ENCODE measurements at places on chromosomes 6 and 20.
A peak's percentile ranks its signal among the peaks of the same experiment; 100 is the strongest.

DNA sequence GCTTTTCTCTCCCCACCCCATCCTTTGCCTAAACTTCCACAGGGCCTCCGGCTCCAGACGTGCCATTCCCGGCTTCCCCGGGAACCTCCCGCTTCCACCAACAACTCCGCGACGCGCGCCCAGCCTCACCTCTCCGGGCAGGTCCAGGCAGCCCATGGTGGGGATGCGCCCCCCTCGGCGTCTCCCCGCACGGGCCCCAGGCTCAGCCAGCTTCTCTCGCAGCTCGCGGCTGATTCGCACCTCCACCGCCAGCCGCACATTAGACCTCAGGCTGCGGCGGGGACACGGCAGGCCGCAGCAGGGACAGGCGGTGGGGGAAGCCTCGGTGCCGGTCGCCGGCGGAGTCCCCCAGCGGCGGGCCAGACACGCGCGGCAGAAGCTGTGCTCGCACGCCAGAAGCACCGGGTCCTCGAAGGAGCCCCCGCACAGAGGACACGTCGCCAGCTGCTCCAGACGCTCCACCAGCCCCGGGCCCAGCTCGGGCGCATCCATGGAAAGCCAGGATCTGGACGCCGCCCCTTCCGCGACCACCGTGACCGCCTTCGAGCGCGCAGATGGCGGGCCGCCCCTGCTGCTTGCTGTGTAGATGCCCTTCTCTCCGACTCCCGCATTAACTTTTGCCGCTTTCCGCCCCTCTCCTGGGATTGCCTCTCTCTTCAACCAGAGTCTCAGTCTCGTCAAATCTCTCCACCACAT, at the start of gene RNF39:
RNF39 (minus strand) TSS at position 676 of the 696 bp plus-strand sequence; CDS start at position 492, 184 bp downstream.
- DNase-seq, result no peak

- no peak for DNase-seq
Observed at GRCh38 chr6:108562503-108562993, 1.8 kb downstream of the FOXO3 start.

GRCh38 chr20:36917240-36917639, 34.3 kb downstream of the SAMHD1 start:
- DNase-seq, result no peak

- no peak for DNase-seq
Observed at GRCh38 chr20:45038745-45039474, 62.0 kb downstream of the KCNS1 start.

DNA sequence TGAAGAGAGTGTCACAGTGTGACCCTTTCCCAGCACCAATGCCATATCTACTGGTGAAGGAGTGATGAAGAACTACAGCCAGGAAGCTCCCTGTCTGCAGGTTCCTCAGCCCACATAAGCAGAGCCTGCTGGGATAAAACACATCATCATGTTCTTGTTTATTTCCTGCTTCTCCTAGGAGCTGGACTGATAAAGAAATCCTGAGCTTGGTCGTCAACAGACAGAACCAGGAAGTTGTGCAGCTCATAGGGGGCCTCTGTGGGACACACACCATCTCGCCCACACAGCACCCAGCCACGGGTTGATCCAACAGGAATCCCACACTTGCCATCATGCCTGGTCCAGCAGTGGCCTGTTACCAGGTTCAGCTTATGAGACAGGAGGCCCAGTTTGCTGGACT, 2.8 kb upstream of the CSTL1 start:
- DNase-seq, result no peak

- DNase-seq, result no peak
Observed at GRCh38 chr6:53527249-53527765, 17.6 kb downstream of the GCLC start.

GRCh38 chr6:109458774-109459531, 3.4 kb upstream of the MICAL1 start:
- DNase-seq, result no peak

DNA sequence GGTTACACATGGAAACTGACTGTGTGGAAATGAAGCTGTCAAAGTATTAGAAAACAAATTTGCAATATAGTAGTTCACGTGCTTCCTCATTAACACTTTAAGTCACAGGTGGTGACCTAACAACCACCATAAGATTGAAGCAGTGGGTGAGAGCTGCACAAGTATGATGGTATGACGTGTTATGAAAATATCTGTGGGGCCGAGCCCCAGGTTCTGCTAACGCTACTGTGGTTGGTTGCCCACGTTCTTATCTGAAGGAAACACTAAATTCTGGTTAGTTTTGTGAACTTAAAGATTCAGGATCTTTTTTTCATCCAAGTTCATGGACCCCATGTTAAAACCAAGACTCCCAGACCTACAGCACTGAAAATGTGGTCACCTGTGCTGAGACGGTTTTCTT, 243.0 kb upstream of the RIN2 start:
- DNase-seq, result no peak

DNA sequence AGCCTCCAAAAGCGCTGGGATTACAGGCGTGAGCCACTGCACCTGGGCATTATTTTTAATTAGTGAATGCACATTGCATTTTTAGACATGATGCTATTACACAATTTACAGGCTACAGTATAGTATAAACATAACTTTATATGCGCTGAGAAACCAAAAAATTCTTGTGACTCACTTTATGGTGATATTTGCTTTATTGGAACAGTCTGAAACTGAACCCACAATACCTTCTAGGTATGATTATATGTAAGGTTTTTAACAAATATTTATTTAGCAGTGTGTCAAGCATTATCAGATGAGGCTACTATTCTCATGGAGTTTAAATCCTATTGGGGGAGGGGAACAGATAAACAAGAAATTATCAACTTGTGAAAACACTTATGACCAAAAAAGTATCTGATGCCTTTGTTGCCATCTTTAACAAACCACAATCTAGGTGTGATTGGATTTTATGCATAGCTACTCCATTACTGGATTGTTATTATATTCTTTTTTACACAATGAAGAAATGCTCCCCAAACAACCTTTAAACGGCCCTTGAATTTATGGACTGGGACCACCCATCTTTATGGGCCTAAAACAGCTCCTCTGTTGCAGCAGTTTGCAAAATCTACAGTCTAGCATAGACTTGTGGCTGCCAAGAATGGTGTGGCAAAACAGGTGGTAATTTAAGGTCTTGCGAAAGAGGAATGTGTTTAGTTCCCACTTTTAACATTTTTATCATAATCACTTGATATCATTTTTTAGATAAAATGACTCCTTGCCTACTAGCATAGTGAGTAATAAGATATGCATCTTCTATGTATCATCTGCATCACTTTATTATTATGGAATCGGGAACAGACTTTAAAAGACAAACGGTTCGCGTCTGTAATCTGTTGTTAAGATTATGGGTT, 159.2 kb upstream of the C6orf118 start:
- DNase-seq, result no peak

DNA sequence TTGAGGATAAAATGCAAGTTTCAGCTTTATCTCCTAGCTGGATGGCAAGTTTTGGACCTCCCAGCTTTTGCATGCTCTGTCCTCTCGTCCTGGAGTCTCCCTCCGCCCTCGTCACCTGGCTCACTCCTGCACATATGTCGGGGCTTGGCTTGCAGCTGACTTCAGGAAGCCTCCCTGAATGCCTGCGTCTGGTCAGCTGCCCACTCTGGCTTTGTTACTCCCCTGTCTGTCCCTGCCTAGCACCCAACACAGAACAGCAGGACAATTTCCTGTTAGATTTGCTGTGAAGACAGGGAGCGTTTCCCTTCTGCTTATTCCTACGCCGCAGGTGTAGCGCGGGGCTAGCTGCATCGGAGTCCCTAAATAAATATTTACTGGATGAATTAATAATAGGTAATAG, 5.4 kb downstream of the JPH2 start:
- no peak for DNase-seq

DNA sequence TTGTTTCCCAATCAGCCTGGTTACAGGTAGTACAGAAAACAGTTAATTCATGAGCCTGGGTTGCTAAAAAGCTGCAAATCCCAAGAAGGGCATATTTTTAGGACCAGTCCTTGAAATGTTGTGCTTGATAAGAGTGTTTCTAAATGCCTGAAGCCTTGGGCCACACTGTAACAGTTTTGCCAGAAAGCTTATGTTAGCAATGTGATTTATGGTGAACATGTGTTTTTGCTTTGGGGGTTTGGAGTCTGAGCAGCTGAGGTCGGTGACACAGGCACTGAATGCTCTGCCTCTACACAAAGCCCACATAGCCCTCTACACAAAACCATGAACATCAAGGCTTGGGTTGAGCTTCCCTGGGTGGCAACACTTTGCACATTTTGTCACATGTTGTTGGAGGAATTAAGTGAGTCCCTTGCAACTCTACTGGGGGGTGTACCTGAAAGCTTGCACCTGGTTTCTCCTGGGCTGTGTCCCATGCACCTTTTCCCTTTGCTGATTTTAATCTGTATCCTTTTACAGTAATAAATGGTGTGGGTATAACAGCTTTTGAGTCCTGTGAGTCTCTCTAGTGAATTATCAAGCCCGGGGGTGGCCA, 22.2 kb downstream of the AHI1 start:
- no peak for DNase-seq

GRCh38 chr6:18725449-18725848, 338.3 kb downstream of the RNF144B start:
- DNase-seq, result no peak

- no peak for DNase-seq
Observed at GRCh38 chr20:1332749-1333300, 3.9 kb upstream of the SDCBP2 start.

GRCh38 chr20:4138056-4138455, 122.7 kb upstream of the RNF24 start:
- no peak for DNase-seq

GRCh38 chr6:25971187-25971821, 8.7 kb downstream of the TRIM38 start:
- DNase-seq, result no peak

DNA sequence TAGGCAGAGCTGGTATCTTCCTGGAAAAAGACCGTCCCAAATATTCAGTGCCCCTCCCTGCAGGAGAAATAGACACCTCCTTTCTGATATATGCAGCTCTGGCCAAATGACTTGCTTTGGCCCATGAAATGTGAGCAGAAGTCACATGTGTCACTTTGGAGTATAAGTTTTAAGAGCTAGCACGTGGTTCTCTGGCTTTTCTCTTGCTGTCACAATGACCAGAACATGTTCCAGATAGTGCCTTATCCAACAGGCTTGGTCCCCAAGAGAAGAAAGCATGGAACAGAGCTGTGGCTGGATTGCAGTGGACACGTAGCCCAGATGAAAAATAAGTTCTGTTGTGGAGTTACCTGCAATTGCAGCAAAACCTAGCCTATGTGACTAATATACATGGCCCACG, 40.4 kb downstream of the UNC5CL start:
- DNase-seq, result no peak

- no peak for DNase-seq
Observed at GRCh38 chr6:112017760-112018537, 36.0 kb upstream of the CCN6 start.

DNA sequence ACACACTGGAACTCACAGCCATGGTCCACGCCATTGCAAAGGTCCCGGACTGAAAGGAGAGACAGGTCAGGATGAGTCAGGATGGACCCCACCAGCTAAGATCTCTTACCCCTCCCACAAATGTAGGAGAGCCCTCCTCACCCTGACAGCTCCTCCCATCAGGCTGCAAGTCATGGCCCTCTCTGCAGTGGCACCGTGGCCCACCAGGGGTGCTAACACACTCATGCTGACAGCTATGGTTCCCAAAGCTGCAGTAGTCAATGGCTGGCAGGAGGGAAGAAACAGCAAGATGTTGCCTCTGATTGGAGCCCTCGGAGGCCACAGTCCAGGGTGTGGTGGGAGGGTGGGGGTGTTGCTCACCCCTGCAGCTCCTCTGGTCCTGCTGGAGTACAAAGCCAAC, 5.7 kb upstream of the RBPJL start:
- DNase-seq, result peak; percentile 74

- no peak for DNase-seq
Observed at GRCh38 chr20:20224806-20225205, 143.1 kb upstream of the INSM1 start.

- DNase-seq, result no peak
Observed at GRCh38 chr6:116392132-116393013, 21.6 kb downstream of the DSE start.

DNA sequence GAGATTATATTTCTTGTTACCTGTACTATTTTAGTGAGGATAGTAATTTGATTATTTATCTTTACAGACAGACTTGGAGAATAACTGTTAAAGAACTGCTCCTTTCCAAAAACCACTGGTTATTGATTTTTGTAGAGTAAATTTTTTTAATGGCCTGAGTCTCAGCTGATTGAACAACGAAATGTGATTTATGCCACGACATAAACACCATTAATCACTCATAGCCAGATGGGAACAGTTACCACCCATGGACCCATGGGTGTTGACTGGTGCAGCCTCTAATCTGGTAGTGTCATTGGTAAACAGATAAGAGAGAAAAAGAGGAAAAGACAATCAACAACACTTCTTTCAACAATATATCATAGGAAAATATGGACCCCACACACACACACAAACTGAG, 101.4 kb upstream of the BEND6 start:
- no peak for DNase-seq

DNA sequence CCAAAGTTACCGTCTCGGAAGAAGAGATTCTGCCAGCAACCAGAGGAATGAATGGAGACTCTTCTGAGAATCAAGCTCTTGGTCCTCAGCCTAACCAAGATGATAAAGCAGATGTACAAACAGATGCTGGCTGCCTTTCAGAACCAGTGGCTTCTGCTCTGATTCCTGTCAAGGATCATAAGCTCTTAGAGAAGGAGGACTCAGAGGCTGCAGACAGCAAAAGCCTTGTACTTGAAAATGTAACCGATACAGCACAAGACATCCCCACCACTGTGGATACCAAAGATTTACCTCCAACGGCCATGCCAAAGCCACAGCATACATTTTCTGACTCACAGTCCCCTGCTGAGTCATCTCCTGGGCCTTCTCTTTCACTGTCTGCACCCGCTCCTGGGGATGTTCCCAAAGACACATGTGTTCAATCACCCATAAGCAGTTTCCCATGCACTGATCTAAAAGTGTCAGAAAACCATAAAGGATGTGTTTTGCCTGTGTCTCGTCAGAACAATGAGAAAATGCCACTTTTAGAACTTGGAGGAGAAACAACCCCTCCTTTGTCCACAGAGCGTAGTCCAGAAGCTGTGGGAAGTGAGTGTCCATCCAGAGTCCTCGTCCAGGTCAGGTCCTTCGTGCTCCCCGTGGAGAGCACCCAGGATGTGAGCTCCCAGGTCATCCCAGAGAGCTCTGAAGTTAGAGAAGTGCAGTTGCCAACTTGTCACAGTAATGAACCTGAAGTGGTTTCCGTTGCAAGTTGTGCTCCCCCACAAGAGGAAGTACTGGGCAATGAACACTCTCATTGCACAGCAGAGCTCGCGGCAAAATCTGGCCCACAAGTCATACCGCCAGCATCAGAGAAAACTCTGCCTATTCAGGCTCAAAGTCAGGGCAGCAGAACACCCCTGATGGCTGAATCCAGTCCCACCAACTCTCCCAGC, 109.6 kb downstream of the RTN4IP1 start:
- DNase-seq, result no peak

GRCh38 chr6:96450082-96450769, 71.4 kb upstream of the UFL1 start:
- DNase-seq, result no peak

- no peak for DNase-seq
Observed at GRCh38 chr6:11248974-11249761, 16.7 kb upstream of the NEDD9 start.

Measured in NT2/D1 (cell line).